ENCODE measurements at places on chromosomes 5 and 9.

- DNase-seq, result no peak
These were observed 44.7 kb upstream of the DMAC1 start for GRCh38 chr9:7844242-7844641.

- DNase-seq, result no peak
These were observed 190.6 kb upstream of the MSX2 start for GRCh38 chr5:174533751-174534241.

DNA sequence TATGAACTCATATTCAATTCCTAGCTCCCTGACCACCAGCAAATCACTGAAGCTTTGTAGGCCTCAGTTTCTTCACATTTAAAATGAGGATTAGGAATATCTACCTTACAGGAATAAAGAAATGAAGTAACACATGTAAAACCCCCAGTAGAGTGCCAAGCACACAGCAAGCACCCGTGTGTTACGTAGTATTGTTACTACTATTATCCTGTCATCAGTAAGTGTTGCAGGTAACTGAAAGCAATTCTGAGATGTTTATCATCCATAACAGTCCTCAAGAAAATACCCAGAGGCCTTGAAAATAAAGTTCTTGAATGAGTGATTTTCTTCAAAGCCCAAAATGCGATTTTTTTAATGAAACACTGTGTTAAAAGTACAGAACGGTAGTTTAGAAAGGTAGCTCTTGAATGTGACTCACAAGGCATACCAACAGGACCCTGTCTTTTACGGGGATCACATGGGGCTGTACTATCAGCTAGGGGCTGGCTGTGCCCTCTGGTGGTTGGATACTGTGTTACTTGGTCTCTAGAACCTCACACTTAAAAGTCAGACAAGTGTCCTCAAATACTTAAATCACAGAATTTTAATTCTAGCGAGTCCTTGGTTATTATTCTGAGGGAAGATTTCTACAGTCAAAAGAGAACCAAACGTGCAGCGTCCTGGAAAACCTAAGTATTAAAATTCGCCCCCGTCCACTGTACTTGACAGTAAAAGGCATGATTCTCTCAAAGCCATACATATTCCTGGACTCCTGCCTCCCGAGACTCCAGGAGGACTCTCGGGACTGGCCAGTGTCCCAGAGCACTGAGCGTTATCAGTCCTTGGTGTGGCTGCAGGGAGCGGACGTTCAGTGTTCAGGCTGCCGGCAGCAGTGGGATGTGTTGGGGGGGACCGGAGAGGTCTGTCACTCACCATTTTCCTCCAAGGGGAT is 725 bp downstream of the NDUFB6 start:
- peak; percentile 89 for DNase-seq

- DNase-seq, result no peak
These were observed 15.8 kb downstream of the NDST1 start for GRCh38 chr5:150523472-150524350.

GRCh38 chr5:108607421-108607820 is 140.3 kb upstream of the FER start:
- no peak for DNase-seq

GRCh38 chr9:91253488-91253887 is 108.2 kb downstream of the AUH start:
- no peak for DNase-seq

DNA sequence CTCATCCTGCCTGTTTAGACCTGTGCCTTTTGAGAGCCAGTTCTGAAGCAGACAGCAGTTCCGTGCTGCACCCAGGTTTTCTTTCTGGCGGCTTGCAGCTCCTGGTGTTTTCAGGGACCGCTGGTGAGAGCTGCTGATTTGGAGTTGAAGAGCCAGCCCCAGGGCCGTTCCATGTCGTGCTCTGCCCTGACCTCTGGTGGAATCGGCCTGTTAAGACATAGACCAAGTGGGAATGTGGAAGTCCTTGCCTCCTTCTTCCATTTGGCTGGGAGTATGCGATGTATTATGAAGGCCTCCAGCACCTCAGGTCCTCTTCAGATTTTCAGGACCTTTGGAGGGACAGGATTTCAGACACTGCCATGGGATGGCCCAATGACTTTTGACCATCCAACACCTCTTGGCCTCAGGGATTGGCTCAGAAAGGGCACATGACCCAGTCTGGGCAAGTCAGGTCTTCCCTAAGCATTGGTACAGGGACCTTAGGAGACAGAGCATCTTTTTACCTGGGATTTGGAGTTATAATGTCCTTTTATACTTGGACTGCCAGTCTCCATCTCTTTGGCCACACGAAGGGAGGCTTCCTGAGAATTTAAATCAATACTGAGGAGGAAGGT is 136.1 kb upstream of the CLINT1 start:
- peak; percentile 78 for DNase-seq

- DNase-seq, result peak; percentile 60
These were observed 4.3 kb downstream of the MGAT4B start for GRCh38 chr5:179802207-179802883.

GRCh38 chr5:88770276-88771257 is 112.4 kb downstream of the MEF2C start:
- DNase-seq, result no peak

- no peak for DNase-seq
These were observed 7.8 kb downstream of the UIMC1 start for GRCh38 chr5:176998828-176999227.

- peak; percentile 83 for DNase-seq
These were observed 5.0 kb downstream of the IL3 start for GRCh38 chr5:132065351-132065937.

- DNase-seq, result peak; percentile 85
These were observed 39.0 kb downstream of the SMARCA2 start for GRCh38 chr9:2053883-2054845.

GRCh38 chr9:120937127-120937526 is 10.5 kb upstream of the TRAF1 start:
- DNase-seq, result no peak

DNA sequence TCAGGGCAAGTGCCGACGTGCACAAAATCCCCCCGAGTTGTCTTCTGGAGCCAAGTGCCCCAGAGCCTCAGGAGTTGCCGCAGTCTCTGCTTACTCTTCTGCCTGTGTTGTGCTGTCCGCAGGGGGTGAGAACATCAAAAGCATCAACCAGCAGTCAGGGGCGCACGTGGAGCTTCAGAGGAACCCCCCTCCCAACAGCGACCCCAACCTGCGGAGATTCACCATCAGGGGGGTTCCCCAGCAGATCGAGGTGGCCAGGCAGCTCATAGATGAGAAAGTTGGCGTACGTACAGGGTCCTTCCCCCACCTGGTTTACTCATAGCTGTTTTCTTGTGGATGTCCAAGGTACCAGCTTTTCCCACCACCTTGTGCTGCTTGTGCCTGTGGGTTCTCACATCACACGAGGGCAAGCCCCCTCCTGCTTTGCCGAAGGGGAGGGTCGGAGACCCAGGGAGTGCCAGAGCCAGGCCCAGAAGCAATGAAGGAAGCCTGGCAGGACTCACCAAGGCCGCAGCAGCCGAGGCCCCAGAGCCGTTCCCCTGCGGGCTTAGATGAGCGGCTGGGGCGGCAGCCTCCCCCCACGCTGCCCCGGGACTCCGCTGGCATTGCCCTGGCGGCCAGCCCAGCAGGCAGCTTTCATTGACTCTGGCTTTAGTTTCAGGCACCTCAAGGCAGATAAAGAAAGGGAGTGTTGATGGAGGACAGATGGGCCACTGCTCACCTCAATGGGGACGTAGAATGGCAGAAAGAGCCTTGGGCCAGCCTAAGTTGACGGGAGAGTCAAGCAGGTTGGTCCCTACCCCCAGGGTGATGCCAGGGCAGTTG is 33.7 kb upstream of the PRDM12 start:
- DNase-seq, result no peak

- no peak for DNase-seq
These were observed 315.1 kb downstream of the CCDC171 start for GRCh38 chr9:15867988-15868387.

DNA sequence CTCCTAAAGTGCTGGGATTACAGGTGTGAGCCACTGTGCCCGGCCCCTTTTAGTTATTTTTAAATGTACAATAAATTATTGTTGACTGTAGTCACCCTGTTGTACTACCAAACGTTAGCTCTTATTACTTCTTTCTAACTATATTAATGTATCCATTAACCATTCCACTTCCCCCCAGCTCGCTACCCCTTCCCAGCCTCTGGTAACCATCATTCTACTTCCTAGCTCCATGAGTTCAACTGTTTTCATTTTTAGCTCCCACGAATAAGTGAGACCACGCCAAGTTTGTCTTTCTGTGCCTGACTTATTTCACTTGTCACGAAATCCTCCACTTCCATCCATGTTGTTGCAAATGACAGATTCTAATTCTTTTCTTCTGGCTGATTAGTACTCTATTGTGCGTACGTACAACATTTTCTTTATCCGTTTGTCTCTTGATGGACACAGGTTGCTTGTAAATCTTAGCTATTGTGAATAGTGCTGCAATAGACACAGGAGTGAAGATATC is 6.5 kb downstream of the LURAP1L start:
- DNase-seq, result no peak

DNA sequence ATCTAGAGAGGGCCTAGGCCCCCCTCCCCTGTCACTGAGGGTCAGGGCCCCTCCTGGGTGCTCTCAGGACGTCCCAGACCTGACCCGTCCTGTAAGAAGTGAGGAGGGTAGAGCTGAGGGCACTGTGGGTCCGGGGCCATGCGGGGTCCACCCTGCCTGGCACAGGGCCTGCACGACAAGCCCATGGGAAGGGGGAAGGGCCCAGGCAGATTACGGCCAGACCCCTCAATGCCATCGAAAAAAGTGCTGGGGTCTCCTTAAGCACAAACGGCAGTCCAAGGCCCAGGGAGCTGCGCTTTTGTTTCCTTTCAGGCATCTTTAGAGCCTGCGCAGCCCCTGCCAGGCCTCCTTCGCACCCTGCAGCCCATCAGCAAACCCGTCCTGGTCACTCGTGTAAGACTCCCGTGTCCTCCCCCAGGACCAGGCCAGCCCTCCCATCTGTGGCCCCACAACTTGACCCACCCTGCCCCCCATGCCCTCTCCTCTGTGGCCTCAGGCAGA is 4.4 kb upstream of the EXOC3 start:
- peak; percentile 58 for DNase-seq

- no peak for DNase-seq
These were observed 18.6 kb downstream of the SLC36A2 start for GRCh38 chr5:151328734-151329133.

GRCh38 chr9:73264631-73265030 is 113.0 kb downstream of the ANXA1 start:
- DNase-seq, result no peak

- DNase-seq, result no peak
These were observed 60.1 kb downstream of the KCTD16 start for GRCh38 chr5:144230806-144231205.

DNA sequence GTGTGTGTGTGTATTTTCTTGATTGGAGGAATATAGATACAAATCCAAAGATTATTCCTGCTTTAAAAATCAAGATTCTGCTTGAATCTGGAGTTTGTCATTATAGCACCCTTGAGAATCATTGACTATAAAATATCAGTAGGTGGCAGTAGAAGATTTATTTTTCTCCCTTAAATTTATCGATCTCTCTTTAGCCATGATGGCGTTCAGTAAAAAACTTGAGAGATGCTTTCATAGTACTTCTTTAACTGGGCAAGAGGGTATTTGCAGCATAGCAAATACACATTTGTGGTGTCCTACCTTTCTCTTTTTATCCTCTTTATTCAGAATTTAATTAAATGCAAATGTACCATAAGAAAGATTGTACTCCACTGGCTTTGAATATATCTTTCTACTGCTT is 307.7 kb downstream of the ADGRV1 start:
- no peak for DNase-seq

GRCh38 chr5:164799391-164799790 is 1294.0 kb downstream of the MAT2B start:
- no peak for DNase-seq

- DNase-seq, result no peak
These were observed 565.2 kb downstream of the CDK5RAP2 start for GRCh38 chr9:120014796-120015195.

DNA sequence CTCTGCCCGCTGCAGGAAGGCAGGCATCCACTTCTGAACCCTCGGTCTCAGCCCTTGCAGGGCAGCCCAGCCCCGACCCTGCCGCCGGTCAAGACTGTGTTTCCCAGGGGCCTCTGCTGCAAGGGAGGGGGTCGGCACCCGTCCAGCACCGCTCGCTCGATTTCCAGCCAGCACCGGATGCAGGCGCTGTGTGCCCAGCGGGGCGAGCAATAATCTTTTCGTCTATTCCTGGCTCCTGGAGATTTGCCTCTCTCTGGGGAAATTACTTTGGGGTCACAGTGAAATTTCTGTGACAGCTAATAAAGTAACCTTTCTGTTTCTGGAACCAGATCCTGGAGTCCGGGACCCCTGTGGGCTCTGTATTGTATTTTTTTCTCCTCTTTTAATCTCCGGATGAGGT is 155.3 kb downstream of the COL23A1 start:
- DNase-seq, result no peak

DNA sequence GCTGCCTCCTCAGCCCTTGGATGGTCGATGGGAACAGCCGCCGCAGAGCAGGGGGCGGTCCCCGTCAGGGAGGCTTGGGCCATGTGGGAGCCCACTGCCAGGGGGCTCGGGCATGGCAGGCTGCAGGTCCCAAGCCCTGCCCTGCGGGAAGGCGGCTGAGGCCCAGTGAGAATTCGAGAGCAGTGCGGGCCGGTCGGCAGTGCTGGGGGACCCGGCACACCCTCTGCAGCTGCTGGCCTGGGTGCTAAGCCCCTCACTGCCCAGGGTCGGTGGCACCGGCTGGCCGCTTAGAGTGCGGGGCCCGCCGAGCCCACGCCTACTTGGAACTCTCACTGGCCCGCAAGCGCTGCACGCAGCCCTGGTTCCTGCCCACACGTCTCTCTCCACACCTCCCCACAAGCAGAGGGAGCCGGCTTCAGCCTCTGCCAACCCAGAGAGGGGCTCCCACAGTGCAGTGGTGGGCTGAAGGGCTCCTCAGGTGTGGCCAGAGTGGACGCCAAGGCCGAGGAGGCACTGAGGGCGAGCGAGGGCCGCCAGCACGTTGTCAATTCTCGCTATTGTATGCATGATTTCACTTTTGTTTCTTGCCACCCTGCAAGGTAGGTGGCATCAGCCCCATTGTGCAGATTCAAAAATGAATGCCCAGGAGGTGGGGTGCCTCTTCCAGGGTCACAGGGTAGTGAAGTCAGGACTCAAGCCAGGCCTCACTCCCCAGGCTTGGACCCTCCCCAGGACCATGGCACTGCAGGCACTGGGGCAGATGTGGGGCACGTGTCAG is 48.6 kb downstream of the COL15A1 start:
- no peak for DNase-seq

GRCh38 chr5:76475936-76476335 is 72.9 kb downstream of the IQGAP2 start:
- no peak for DNase-seq

- no peak for DNase-seq
These were observed 3.4 kb downstream of the NTMT1 start for GRCh38 chr9:129629251-129629820.

DNA sequence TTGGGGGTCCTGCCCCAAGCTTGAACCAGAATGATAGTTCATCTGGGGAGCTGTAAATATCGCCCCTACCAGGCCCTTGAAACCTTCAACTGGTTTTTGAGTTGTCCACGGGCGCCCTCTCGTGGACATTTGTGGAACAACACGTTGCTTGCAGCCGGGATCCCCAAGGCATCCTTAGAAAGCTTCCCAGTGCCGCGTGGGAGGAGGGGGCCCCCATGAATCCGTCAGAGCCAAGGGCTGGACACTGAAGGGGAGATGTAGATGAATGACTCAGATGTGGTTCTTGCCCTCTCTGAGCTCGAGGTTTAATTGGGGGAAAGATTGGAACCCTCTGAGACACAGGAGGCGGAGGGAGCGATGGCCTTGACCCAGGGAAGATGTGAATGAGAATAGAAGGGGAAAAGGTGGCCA is 31.8 kb upstream of the ORM1 start:
- DNase-seq, result peak; percentile 90
